Activated CD4-positive, alpha-beta T cell treated with anti-CD3 and anti-CD28 coated beads for 48 hours (primary cell): ENCODE measurements at places on chromosomes 2 and 18.

DNA sequence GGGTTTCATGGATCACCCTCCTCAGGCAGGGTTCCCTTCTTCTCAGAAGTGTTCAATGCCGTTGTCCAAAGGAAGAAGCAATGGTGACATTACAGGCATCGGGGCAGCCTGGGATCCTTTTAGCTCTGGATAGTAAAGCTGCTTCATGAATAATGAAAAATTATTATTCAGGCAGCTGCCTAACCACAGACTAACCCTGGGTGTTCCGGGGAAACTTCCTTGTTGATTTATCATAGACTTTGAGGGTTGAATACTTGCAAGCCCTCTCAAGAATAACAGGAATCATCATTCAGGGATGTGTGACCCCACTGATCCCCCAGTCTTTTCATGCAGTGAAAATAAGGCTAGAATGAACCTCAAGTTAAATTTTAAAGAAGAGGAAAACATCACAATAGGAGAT, 419.4 kb downstream of the MEIS1 start:
- DNase-seq = no peak

GRCh38 chr18:78980777-78981380, 1.3 kb downstream of the SALL3 start:
- DNase-seq = peak; percentile 33

DNA sequence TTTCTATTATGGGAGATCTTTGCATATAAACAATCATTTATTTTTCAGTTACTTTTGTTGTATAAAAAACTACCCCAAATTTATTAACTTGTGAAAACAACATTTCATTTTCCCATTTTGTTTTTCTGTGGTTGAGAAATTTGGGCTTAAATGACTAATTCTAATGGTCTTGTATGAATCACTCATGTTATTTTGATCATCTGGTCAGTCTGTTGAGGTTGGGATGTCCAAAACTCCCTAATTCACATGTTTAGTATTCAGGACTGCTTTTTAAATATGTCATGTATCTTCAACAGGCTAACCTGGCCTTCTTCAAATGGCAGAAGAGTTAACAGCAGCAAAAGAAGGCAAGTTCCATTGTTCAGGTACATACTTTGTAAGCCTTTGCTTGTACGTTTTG, 788.1 kb downstream of the TRIB2 start:
- no peak for DNase-seq

DNA sequence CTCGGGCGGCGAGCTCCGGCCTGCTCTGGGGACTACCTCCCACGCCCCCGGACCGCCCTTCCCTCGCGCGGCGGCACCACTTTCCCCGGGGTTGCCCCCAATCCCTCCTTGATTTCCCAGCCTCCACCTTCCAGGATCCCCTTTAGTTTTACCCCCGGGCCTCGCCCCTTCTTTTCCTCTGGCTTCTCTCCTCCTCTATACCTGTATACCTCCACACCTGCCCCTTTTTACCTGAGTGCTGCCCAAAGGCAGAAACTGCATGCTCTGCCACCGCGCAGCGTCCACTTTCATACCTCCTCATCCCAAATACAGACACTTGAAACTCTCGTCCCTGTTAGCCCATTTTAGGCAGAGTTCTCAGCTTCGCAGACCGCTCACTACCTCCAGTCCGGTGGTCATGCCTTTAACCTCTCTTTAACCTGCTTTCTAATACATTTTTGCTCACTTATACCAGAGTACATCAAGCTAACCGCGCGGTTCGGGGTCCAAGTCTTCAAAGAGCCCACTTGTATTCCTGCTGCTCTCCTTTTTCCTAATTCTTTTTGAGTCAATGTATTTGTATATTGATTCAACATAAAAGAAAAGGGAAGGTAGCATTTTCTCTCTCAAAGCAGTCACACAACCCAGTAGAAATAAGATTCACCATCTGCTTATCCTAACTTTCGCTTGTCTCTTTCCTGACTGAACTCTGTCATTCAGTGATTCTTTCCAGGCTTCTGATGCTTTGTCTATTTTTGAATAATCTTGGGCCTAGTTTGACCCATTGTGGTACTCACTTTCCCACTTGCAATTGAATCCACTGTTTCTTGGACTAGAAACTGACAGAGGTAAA, 901 bp downstream of the SPOPL start:
- DNase-seq = no peak

GRCh38 chr2:113376253-113376912, 61.1 kb upstream of the ZNG1B start:
- DNase-seq = no peak

GRCh38 chr2:47422016-47422415, 19.1 kb downstream of the MSH2 start:
- DNase-seq = no peak

GRCh38 chr2:25842155-25842554, 36.1 kb downstream of the ASXL2 start:
- no peak for DNase-seq

GRCh38 chr2:94872676-94873361, 1.6 kb downstream of the TEKT4 start:
- DNase-seq = no peak

- DNase-seq = peak; percentile 0
These were observed 14.5 kb downstream of the CYP26B1 start for GRCh38 chr2:72132981-72133720.

GRCh38 chr2:78707776-78708386, 317.6 kb upstream of the REG3G start:
- DNase-seq = no peak

DNA sequence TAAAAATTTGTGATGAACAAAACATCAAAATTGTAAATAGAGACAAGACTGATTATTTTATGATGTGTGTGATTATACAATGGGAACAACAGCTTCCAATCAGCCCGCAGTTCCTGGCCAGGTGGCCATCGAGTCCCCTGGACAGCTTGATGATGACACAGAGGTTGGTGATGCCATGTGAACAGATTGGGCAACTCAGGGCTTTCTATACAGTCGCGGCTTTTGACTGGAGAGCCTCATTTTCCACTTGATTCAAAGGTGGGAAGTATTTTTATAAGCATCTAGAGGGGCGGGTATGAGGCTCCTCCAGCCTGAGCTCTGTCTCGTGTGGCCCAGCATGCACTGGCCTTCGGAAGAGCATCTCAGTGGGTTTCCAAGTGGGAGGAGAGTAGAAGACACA, 14.9 kb upstream of the HPCAL1 start:
- DNase-seq = no peak

- DNase-seq = peak; percentile 87
These were observed 70.0 kb downstream of the NAB1 start for GRCh38 chr2:190718652-190719526.

DNA sequence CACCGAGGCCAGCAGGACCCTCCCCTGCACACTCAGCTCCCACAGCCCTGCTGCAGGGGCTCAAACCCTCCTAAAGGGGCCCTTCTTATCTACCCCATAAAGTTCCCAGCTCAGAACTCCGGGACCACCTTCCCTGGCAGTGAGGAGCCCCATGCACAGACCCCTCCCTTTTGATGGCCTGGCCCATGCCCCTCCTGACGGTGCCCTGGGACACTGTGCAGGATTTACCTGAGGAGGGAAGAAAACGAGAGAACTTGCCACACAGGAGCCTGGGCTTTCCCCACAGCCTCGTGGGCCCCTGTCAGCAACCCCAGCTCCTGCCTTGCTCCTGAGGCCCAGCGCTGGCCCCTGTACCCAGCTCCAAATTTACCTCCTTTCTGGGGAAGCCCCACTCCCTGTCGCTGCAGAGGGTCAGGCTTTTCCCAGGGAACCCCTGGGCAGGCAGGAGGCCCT, 206.3 kb upstream of the SALL3 start:
- DNase-seq = no peak

DNA sequence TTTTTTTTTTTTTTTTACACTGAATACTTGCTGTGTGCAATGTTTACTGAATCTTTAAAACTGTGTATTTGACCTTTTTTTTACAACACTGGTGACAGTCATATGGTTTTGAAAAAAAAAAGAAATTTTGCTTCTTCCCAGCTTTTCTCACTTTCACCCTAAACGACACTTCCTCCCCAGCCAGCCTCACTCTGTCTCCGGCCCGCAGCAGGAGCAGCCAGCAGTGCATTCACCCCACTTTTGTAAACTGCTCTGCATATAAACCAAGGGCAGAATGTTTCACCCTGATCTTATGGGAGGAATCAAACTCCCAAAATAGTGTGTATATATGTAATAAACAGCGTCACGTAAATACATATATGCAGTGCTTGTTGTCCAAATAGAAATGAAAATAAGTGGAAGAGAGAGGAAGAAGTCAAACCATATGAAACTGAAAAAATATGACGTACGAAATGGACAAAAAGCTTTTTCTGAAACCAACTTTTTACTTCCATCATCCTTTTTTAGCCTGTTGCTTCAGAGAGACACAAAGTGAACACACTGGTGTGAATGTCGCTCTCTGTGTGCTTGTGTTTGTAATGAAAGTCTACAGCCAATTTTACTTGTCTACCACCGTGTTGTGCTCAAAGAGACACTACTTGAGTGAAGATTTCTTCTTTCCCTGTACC, 54.2 kb downstream of the ZCCHC2 start:
- DNase-seq = no peak

DNA sequence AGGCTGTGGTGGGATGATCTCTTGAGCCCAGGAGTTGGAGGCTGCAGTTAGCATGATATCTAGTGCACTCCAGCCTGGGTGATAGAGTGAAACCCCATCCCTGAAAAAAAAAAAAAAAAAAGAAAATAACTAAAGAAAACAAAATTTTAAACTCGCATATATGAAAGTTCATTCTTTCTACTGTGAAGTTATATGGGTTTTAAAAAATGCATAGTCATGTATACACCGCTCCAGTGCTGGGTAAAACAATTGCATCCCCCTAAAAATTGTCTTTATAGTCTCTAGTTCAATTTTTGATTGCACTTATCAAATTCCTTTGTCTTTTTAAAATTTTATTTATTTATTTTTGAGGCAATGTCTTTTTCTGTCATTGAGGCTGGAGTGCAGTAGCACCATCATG, 65.0 kb upstream of the ACYP2 start:
- DNase-seq = no peak

DNA sequence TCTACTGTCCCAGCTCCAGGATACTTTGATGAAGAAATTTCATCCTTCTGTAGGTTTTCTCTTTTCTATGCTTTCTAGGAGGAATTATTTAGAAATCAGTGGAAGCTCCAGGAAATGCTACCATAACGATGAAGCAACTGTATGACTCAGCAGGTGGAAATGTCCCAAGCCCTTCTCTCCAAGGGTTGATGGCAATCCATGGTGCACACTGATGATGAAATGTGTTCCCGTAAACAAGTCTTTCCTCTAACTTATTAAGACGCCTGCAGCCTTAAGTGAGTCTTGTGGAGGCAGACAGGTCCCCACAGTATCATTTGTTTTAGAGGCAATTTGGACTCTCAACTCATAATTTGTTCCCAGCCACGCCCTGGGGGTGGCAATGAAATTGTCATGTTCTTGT, 777.6 kb upstream of the SOX11 start:
- no peak for DNase-seq

- no peak for DNase-seq
These were observed 45.1 kb downstream of the ATIC start for GRCh38 chr2:215356948-215357461.

DNA sequence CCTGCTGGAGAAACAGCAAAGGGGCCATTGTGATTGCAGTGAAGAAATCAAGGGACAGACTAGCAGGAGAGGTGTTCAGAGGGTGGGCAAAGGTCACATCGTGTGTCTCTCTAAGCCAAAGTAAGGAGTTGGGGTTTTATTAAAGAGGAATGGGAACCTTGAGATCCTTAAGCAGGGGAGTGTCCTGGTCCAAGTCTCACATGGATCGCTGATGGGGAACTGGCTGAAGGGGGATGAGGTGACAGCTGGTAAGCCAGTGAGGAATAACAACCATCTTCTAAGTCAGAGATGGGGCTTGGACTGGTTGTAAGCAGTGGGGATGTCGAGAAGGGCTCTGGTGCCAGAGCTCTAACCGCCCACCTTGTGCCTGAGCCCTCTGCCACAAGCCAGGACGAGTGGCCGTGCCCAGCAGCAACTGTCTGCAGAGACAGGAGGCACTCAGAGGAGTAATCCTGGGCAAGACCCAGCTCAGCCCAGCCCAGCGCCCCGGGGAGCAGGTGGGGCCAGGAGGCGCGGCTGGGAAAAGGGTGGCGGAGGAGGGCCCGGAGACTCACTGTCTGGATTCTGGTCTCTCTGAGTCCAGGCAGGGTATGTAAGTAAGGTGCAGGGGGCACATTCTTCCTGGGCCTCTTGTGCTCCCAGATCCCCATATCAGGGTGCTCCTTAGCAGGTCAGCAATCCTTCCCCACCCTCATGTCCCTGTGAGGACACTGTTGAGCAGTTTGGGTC, 13.7 kb downstream of the WNT10A start:
- DNase-seq = no peak

GRCh38 chr18:62490967-62491695, 31.7 kb upstream of the ZCCHC2 start:
- DNase-seq = no peak

- peak; percentile 6 for DNase-seq
These were observed 154.1 kb upstream of the HS6ST1 start for GRCh38 chr2:128472789-128473174.

DNA sequence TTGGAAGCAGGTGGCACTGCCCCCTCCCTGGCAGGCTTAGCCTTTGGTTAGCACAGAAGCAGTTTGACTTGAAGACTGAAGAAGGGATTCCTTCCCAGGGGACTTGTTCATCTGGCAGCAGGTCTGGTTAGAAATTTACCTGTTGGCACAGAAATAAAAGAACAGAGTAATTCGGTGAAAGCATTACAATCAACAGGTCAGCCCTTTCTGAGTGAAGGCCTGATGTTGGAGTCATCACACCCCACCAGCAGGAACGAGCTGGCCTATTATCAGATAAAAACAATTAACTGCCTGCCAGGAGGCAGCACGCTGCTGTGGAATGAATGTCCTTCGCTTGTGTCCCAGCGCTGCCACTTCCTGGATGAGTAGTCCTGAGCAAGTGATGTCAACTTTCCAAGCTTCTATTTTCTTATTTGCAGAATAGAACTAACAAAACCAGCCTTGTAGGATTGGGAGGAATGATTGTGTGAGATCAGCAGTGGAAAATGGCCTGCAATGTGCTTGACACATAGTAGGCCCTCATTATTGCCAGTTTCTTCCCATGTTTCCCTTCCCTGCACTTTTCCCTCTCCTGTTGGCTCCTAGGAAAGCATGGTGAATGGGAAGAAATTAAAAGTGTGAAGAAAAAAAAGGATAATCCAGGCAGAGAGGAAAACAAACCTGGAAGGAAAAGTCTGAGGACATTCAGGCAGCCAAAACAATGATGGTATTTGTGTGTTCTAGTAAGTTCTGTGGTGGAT, 29.0 kb downstream of the LGALSL start:
- no peak for DNase-seq

- peak; percentile 81 for DNase-seq
These were observed 35.2 kb upstream of the NAPG start for GRCh38 chr18:10490401-10491165.

GRCh38 chr2:160394153-160394552, 99.5 kb downstream of the RBMS1 start:
- no peak for DNase-seq

- no peak for DNase-seq
These were observed 1.4 kb upstream of the SIX3 start for GRCh38 chr2:44940049-44940494.

- DNase-seq = peak; percentile 80
These were observed at the start of gene TMEFF2 for GRCh38 chr2:192194866-192195547. TSS of gene TMEFF2 (minus strand) at chr2:192194933. CDS start at chr2:192194524, 409 bp downstream.

DNA sequence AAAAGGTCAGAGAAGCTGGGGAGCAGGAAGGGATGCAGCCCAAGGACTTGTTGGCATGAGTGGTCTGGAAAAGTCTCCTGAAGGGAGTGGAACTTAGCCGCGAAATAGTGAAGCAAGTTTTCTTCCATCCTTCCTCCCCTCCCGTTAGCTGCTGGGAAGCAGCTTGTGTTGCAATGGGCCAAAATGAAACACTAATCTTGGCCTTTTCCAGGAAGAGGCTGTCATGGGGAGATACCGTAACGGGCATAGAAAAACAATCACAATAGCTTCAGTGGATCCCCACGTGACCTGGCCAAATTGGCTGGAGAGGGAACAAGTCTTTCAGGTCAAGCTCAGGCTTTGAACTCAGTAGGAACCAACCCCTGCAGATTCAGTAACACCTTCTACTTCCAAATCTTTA, 49.3 kb downstream of the SEMA4F start:
- no peak for DNase-seq
